Camera-type eye (tissue), 1 donor: ENCODE measurements at places on chromosomes 1 and 21. TPM values are rescaled to one million over a fixed set of nuclear protein-coding genes. Genes with fewer than 3 reads are reported as not detected.

NR5A2 gene
- 1.9 TPM for total RNA-seq

S100A1 gene
- total RNA-seq, result 3.5 TPM

OR6N1 gene
- not detected for total RNA-seq

DCDC2B gene
- total RNA-seq, result not detected

AIRE gene
- 0.27 TPM for total RNA-seq

RIPPLY3 gene
- 0.60 TPM for total RNA-seq

PLA2G2C gene
- not detected for total RNA-seq

XCL1 gene
- total RNA-seq, result not detected

TEX38 gene
- total RNA-seq, result not detected
